ENCODE measurements at places on chromosomes 3 and 15. TPM values are rescaled to one million over a fixed set of nuclear protein-coding genes. Genes with fewer than 3 reads are reported as not detected.
A peak's percentile ranks its signal among the peaks of the same experiment; 100 is the strongest.

DNA sequence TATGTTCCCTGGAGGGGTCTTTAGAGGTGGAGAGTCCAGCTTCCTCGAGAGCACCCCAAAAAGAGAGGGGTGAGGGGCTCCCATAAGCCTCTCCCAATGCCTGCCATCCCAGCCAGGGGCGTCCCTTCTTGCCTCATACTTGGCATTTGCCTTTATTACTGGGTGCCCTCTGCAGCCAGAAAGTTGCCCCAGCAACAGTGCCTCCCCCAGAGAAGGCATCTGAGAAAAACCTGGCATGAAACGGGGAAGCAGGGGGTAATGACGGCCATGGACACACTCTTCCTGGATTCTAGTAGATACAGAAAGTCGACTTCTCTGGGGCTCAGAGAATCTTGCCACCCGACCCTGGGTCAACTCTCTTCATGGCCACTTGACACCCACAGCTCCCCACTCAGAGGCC, 90.1 kb downstream of the PCSK6 start:
- no peak for DNase-seq

- no peak for DNase-seq
These were observed 4.2 kb upstream of the WNT5A start for GRCh38 chr3:55491296-55491816.

- no peak for DNase-seq
These were observed 281.4 kb upstream of the TLE3 start for GRCh38 chr15:70379134-70379533.

CLDN18 gene
- total RNA-seq = not detected

- no peak for DNase-seq
These were observed 189.9 kb downstream of the AKAP13 start for GRCh38 chr15:85570336-85570735.

CDHR4 gene
- total RNA-seq = not detected

DNA sequence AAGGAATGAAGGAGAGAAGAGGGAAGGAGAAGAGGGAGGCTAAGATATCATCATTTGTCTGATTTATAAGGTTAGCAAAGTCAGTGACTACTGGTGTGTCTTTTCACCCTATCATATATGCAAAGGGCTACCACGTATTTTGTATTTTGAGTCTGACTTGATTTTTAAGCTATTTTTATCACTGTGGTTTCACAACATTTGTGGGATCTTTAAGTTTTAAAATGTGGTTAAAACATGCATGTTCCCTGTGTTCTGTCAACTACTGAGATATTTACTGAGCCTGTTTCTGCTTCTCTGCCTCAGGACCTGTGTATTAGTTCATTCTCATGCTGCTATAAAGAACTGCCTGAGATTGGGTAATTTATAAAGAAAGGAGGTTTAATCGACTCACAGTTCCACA, 22.5 kb upstream of the SPTSSB start:
- DNase-seq = no peak

DNA sequence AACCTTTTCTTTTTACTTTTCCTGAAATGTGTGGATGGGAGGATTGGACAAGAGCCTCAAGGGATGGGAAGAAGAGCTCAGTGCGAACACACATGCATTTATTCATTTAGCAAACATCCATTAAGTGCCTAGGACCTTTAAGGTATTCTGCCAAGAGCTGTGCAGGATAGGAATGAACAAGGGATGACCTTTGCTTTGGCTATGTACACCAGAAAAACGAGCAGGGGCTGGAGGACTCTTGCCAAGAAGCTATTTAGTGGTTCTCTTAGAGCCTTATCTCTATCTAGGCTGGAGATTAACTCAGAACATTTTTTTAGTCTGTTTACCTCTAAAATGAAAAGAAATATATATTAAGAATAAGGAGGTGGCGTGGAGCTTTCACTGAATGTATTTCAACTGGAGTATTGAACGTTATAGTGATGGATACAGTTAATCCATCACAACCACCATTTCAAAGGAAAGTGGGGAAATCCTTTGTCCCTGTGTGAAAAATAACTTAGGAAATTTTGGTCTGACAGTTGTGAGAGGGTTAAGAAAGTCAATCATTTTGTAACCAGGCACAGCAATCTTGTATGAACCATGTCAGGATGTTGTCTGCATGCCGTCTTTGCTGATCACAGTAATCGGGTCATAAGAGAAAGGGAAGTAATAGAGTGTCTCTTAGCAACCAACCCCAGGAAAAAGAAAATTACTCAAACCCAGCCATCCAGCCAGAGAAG, 279.0 kb downstream of the LPP start:
- peak; percentile 18 for DNase-seq

DNA sequence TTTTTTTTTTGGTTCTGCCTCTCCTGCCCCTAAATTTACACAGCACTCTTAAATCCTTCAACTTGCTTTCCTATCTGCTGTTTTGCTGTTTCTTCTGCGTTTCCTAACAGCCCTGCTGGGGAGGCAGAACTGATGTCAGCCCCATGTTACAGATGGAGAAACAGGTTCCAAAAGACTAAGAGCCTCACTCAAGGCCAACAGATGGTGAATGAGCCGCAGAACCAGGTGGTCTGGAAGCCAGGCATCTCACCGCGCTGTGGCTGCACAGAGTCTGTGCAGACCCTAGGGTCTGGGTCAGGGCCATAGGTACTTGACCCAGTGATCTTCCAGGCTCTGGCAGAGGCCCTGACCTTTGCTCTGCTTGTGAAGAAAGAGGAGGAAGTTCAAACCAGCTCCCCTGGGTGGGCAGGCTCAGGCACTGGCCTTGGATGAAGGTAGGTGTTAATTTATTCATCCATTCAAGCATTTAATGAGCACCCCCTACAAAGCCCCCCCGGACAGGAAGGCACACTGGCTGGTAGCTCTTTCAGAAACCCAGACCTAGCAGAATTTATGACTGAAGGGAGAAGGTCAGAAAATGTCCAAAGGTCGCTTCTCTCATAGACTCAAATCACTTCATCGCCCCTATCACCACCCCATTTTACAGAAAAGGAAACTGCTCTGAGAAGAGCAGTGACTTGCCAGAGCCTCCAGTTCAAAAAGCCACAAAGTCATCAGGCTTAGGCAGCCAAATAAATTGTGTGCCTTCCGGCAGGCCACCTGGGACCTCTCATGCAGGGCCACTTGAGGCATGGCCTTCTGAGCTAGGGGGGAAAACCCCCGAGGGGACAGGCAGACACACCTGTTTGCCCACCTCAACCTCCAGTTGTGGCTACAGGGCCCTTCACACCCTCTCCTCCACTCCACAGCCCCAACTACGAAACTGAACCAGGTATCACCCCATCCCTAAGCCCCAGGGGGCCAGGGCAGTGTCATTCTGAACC, 2.7 kb downstream of the CHDH start:
- DNase-seq = no peak

FAM43A gene
- total RNA-seq = 1.4 TPM

DNA sequence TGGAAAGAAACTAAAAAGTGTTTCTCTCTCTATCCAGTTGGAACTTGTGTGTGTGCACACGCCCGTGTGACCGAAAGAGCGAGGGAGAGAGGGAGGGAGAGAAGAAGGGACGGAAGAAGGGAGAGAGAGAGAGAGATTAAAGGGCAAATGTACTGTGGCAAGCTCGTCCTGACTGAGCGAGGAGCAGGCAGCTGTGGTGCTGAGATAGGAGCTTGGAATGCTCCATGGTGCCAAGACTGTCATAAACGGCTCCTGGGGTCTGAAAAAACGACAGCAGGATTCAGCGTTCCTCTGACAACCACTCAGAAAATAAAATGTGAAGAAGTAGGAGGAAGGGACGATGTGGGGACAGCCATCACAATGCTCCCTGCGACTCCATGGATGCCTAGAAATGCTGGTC, 276.0 kb downstream of the SV2B start:
- no peak for DNase-seq

MYO9A gene
- total RNA-seq = 9.5 TPM

TLR9 gene
- total RNA-seq = 0.62 TPM

DNA sequence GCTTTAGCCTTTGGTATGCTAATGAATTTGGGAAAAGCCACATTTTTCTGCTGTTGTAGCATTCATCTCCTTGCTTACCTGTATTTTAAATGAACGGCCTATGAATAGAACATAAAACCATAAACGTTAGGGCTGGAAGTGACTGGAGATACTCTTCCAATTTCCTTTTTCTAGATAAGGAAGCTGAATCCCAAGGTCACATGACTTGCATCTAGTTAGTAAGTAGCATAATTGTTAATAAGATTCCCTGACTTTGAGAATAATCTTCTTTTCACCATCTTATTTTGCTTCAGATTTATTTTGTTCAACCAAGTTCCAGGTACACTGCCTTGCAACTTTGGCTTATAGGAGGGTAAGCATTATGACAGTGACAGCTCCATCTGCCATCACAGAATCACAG, 20.7 kb upstream of the EDEM1 start:
- no peak for DNase-seq

DNA sequence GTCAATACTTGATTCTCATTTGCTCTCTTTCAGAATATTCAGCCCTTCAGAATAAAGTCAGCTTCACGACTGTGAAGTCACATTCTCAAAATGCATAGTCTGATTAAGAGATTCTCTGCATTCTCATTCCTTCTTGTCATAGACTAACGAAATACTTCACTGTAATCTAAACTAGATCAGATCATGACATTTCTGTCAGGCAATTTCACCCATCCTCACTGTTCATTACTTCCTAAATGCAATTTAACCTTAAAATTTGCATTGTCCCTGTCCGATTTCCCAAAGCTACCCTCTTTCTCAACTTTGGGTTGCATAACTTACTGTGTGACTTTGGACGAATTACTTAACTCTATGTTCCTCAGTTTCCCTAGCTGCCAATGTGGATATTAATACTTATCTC, 6.2 kb downstream of the RPL22L1 start:
- DNase-seq = no peak

- no peak for DNase-seq
These were observed 83.4 kb downstream of the IL1RAP start for GRCh38 chr3:190597291-190597690.

DNA sequence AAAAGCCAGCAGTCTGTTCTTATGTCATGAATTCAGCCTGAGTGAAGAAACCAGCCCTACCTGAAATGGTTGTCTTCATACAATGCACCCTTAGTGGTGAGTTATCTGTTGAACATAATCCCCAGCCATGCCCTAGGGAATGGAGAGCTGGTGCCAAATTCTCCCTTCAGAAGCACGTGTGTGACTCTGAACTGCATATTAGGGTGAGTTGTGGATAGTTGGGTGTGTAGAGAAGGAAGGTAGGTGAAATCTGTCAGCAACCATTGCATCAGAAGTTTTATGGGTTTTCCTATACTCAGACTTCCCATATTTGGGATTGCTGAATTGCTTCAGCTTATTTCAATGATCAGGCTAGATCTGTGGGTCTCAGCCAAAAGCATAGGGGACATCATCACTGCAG, 46.5 kb upstream of the TP63 start:
- no peak for DNase-seq

DNA sequence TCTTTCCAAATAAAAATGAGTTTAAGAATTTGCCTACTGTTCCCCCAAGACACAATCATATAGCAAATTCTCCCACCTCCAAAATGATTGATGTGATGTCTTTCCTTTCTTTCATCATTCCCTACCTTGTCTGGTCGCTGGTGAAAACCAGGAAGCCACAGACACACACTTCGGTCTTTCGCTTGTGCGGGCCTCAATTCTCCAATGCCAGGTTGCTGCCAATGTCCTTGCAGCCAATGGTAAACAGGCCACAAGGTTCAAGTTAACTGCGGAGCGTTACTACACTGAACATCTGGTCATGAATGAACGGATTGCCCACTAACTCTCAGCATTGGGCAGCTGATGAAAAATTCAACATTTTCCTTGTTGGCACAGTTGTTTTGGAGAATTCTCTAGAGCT, 192.2 kb downstream of the FOXP1 start:
- no peak for DNase-seq

DNA sequence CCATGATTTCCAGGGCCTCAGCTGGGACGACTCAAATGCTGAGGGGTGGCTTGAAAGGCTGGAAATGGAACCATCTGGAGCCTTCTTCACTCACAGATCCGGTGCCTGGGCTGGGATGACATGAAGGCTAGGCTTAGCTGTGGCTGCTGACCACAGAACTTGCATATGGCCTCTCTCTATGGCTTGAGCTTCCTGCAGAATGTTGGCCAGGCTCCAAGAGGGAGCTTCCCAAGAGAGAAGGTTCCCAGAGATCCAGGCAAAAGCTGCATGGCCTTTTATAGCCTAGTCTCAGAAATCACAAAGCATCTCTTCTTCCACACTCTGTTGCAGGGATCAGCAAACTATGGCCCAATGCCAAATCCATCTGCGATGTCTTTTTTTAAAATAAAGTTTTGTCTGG, 44.8 kb downstream of the GATM start:
- no peak for DNase-seq

Measured in activated naive CD4-positive, alpha-beta T cell treated with anti-CD3 and anti-CD28 coated beads for 36 hours (primary cell).